GM06990 (cell line): ENCODE measurements at places on chromosomes 2 and 18.
A peak's percentile ranks its signal among the peaks of the same experiment; 100 is the strongest.

- no peak for DNase-seq
Observed at GRCh38 chr2:28135324-28135723, 244.8 kb downstream of the BABAM2 start.

DNA sequence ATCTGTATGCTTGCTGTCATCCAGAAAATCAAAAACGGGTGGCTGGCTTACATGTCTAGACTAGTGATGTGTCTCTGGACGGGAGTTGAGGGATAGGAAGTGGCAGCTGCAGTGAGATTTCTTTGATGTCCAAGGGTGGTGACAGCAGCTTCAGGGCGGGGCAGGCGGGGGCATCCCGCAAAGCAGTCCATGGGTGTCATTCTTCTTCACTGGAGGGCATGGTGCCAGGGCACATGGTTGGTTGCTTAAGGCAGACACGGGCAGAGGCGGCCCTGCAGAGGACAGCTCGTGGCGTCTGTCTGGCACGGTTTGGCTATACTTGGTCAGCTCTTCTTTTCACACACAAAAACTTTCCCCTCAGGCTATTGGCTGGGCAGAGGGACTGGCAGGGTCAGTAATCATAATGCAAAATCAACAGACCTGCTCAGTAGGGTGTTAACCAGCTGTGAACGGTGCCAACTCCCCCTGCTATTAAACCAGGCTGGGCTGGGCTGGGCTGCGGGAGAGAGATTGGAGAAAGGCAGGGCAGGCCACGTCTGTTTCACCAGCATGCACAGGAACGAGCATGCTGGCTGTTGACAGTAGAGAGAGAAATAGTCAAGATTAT, 63.7 kb downstream of the COL4A3 start:
- DNase-seq, result no peak

- no peak for DNase-seq
Observed at GRCh38 chr2:200159829-200160781, 146.4 kb upstream of the SPATS2L start.

GRCh38 chr2:9982248-9982647, 30.8 kb downstream of the GRHL1 start:
- DNase-seq, result no peak

DNA sequence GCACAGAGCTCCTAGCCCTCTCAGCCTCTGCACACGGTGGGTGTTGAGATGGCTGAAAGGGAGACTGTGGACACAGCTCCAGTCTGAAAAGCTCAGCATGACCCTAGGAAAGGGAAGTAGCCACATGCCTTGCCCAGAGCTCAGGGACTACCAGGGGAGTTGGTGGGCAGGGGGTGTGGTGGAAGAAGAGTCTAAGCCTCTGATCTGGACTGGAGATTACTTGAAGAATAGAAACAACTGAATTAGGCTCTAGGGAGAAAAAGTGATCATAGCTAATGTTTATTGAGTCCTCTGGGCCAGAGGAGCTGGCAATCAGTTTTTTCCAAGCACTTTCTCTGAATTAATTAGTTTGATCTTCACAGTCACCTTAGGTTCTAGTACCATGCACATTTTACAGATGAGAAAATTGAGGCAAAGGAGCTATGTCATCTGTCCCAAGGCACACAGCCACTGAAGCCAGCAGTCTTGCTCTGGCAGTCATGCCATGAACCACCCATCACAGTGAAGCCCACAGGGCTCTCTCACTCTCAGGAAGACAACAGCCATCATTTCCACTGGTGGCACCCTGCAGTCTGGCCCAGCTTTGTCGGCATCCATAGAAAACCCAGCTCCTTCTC, 10.3 kb downstream of the SDC1 start:
- DNase-seq, result no peak

DNA sequence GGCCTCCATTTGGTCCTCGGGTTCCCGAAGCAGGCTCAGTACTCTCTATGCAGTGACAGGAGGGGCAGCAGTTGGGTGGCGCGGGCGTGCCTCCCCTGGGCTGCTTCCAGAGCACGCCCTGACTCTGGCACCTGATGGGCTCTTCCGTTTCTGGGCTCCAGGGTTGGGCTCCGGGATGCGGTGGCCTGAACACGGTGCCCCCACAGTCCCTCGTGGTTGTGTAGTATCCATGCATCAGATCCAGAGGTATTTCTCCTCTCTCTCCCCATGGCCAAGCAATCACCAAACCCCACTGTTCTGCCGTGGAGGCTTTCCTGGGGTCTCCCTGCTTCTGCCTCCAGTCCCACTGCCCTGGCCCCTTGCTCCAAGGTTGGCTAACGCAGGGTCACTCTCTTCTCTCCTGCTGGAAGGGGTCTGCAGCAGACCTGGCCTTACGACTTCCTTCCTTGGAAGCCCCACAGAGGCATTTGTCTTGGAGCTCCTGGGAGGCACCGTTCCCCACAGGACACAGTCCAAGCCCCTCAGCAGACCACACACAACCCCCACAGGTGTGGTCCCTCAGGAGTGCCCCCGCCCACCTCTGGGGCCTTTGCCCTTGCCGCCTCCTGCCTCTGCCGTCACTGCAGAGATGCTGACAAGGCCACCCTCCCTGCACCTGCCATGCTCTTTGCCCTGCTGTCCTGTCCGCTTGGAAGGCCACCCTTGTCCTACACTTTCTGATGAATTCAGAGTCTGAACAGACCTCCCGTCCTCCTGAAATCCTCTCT, 136.6 kb upstream of the ASB18 start:
- DNase-seq, result no peak

DNA sequence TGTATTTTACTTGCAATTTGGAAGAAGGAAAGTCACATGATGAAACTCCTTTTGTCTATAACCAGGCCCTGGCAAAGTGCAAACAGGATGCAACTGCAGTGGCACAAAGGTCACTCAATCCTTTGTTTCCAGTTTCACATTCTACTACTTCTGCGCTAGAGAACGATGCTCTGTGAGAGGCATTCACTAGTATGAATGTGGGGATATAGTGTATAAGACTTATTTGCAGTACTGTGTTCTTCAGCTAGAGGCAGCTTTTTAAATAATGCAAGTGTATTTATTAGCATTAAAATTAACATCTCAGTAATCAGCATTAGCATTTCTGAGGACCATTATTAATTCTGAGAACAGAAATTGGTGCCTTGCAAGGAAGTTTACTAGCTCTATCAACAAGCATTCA, 68.9 kb downstream of the PRPF40A start:
- DNase-seq, result no peak

- DNase-seq, result no peak
Observed at GRCh38 chr2:236107536-236107935, 60.6 kb downstream of the GBX2 start.

DNA sequence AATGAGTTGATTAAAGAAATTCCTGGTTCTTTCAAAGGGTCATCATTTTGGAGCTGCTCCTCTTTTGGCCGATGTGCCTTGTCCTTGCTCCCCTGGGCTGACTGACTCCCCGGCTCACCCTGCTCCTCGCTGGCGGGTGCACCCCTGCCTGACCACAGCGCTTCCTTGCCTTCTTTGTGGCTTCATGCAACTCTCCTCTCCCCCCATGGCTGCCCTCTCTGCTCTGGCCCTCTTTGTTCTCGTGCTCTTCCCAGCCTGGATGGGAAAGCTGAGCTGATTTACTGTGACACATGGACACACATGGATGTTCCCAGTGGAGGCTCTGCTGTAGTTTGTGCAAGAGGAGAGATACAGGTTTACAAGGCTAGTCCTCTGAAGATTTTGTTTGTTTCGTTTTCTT, 234.6 kb downstream of the HAUS1 start:
- no peak for DNase-seq

GRCh38 chr2:163733301-163733938, 2.4 kb downstream of the FIGN start:
- no peak for DNase-seq

- peak; percentile 22 for DNase-seq
Observed at GRCh38 chr2:12397854-12398253, 318.9 kb upstream of the TRIB2 start.

DNA sequence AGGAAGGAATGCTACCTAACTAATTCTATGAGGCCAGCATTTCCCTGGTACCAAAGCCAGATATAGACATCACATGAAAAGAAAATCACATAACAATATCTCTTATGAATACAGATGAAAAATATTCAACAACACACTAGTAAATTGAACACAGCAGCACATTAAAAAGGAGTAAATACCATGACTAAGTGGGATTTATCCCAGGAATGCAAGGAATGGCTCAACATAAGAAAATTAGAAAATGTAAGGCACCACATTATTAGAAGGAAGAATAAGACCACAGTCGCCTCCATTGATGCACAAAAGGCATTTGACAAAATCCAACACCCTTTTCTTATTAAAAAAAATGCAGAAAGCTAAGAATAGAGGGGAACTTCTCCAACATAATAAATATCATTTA, 133.9 kb downstream of the TTC32 start:
- DNase-seq, result no peak

DNA sequence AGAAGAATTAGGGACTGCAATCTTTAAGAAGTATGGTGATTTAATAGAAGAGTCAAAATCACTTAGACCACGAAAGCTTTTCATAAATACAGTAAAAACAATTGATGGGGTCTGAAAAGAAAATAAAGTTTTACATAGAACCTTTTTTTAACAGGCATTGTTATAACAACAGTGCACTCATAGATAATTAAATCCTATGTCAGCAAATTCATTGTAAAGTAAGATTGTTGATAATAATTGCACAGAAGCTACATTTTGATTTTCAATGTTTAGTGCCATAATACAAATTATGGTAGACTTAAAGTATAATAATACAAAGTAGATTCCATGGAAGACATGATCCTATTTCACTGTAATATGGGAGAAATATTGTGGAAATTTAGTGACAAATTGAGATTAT, 130.7 kb upstream of the FSIP2 start:
- DNase-seq, result no peak

DNA sequence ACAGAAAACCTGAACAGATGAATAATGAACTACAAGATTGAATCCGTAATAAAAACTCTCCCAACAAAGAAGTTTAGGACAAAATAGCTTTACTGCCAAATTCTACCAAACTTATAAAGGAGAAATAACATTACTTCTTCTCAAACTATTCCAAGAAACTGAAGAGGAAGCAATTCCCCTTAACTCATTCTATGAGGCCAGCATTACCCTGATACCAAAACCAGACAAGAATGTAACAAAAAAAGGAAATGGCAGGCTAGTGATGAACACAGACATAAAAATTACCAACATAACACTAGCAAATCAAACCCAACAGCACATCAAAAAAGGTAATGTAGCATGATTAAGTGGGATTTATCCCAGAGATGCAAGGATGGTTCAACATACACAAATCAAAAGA, 213.7 kb upstream of the FOSL2 start:
- DNase-seq, result no peak

DNA sequence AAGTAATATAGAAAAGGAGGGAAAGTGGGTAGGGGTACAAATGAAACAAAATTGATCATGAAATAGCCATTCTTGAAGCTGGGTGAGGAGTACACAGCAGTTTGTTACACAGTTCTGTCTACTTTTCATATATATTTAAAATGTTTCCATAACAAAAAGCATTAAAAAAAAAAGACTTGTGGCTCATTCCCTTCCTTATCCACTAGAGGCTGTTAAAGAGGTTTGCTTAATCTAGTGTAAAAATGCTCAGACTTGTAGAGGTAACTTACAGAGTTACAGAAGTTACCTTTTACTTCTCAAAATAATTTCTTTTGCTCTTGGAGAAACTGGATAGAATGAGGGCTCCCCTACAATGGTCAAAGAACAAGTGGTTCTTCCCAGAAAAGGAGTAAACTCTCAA, 8.1 kb upstream of the WIPF1 start:
- no peak for DNase-seq

- no peak for DNase-seq
Observed at GRCh38 chr18:7112936-7113335, 4.7 kb downstream of the LAMA1 start.

DNA sequence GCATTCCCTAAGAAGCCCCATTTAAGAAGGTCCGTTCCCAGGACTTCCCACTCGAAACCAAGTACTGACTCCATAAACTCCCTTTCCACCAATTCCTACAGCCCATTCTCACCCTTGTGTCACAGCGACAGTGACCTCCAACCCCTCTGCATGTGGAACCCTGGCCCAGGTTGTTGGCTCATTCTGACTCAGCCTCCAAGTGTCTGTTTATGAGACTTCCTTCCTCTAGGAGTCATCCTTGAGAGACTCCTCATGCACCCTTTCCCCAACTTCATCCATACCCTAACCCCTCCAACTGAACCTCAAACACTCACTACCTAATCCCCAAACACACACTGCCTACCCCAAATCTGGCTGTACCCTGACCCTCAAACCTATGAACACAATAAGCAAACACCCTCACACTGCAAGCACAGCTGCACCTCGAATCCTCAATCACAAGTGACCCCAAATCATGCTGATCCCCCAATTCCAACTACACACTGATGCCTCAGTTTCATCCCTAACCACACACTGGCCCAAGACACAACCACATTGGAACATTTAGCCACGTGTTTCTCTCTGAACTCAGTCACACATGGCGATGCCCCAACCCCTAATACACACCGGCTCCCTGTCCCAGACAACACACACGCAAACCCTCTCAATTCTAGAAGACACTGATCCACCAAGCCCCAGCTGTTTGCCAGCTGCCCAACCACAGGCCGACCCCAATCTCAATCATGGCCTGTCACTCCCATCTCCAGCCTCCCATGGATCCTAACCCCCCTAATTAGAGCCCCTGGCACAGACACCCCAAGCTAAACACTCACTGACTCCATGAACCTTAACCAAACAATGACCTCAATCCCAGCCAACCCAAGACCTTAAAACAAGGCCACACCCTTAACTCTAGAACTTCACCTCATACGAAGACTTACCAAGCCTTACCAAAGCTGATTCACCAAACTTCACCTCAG, 219.6 kb downstream of the CYP26B1 start:
- no peak for DNase-seq

DNA sequence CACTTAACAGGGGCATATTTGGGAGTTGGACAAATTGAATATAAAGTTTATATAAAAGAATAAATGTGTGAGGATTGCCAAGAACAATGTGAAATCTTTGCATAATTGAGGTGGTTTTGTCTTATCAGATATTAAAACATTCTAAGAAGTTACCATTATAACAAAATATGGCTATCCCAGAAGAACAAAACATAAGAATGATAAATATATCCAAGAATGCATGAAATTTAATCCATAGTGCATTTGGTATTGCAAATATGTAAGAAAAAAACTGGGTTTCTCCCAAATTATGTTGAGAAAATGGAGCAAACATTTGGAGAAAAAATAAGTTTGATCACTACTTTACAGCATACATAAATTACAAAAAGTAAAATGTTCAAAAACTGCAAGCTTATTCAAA, 562.4 kb downstream of the RNF144A start:
- DNase-seq, result no peak

GRCh38 chr2:203586696-203587095, 51.6 kb upstream of the RAPH1 start:
- DNase-seq, result no peak

- DNase-seq, result no peak
Observed at GRCh38 chr2:50766058-50766457, 265.9 kb downstream of the NRXN1 start.

GRCh38 chr2:62733546-62733945, 28.0 kb downstream of the EHBP1 start:
- no peak for DNase-seq

GRCh38 chr2:153819501-153819900, 52.2 kb upstream of the GALNT13 start:
- no peak for DNase-seq
